ENCODE measurements at places on chromosomes 11 and 22.
A peak's percentile ranks its signal among the peaks of the same experiment; 100 is the strongest.

DNA sequence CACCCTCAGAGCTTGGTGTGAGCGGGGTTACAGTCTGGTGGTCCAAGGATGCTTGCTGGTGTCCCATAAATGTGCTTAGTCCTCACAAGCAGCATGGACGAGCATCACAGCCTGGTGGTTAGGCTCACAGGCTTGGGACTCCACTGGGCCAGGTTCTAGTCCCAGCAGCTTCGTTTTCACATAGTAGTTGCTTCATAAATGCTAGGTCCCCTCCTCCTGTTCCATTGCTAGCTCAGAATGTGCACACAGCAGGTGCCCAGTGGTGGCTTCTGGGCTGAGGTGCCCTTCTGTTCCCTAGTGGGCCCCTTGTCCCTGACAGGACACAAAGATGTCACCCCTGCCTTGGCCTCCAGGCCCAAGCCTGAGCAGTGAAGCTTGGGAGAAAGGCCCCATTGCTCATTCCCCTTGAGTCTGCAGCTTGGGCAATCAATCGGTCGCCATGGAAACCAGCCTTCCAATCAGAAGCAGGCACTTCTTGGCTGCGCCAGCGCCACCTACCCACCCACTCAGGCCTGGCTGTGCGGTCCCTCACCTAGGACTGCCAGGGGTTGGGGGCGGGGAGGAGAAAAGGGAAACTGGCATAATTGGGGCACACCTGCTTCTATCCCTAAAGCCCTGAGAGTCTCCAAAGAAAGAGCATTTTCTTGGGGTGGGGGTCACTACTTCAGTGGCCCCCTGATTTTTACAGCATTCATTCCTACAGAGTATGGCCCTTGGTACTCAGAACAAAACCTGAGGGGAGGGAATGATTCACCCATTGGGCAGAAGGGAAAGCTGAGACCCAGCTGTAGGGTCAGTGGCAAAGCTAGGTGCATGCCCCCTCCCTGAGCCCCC is 48.1 kb downstream of the CYTH4 start:
- DNase-seq, result peak; percentile 73

- DNase-seq, result peak; percentile 80
Measured at GRCh38 chr11:8767466-8768142, 85.0 kb downstream of the RPL27A start.

DNA sequence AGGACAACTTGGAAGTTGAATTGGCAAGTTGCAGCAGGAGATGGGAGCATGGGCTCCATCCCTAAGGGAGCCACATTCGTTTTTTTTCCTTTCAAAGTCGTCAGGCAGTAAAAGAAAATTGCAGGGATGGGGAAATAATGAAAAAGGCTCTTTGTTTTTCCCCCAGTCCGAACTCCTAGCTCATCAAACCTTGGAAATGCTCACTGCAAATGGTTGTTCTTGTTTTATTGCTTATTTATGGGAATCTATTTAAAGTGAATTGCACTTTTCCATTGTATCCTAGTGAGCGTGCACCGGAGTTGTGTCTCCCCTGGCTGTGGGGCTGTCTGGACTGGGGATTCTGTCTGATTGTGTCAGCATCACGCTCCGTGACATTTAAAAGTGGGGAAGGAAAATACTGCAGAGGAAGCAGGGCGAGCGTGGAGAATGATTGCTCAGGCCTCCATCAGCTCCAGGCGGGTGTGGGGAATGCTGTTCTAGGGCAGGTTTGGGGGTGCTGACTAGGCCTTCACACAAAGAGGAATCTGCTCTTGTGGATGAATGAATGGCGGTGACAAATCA is 306.4 kb downstream of the KIRREL3 start:
- DNase-seq, result no peak

- DNase-seq, result no peak
Measured at GRCh38 chr22:30955153-30955552, 13.4 kb downstream of the MORC2 start.

- peak; percentile 81 for DNase-seq
Measured at GRCh38 chr11:126991596-126991995, 9.0 kb downstream of the KIRREL3 start.

DNA sequence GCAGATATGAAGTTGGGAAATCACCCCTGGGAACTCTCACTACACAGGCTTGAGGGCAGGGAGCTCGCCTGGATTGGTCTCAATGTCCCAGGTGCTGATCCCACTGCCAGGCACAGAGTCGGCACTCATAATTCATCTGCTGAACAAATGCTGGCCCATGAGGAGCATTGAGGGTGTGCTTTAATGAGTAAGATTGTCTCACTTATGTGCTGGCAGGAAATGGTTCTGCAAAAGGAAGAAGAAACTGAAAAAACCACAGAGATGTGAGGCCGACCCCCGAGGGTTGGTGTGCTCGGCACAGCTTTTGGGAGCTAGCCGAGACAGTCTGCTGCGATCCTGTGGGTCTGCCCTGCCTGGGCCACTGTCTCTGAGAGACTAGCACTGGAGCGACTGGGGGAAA is 9.4 kb downstream of the PLAAT2 start:
- peak; percentile 37 for DNase-seq

DNA sequence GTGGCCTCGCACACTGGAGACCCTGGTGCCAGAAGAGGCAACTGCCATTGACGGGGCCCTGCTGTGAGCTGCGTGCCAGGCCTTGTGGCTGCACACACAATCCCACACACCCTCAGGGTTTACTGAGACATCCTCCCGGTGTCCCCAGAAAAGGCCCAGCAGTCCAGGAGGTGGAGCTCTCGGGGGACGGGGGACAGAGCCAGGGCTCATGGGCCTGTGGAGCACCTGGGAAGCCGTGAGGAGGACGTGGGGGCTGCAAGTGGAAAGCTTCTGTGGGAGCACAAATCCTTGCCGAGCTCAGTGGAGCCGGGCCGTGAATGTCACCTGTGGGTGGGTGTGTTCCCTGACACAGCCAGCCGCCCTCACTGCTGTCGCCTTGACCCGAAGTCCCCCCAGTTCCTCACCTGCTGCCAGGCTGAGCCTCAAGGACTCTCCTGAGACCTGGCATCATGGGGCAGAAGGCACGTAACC is 609.7 kb downstream of the TBC1D22A start:
- DNase-seq, result no peak

GRCh38 chr11:120073196-120073595 is 64.7 kb downstream of the TRIM29 start:
- DNase-seq, result no peak

DNA sequence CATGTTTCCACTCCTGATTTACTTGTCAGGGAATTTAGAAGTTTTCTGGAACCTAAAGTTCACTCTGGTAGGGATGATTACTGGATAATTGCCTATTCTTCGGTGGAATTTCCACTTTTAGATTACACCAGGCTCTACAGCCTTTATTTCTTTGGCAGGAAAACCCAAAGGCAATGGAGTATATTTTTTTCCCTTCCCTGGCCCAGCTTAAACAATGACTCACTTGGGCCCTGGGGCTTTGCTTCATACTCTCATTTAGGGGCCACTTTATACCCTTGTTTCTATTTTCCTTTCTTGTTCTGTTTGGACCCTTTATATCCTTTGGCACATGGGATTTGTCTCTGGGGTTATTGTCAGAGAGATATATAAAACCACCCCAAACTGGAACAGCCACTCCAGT is 114.7 kb downstream of the CSTPP1 start:
- peak; percentile 50 for DNase-seq

DNA sequence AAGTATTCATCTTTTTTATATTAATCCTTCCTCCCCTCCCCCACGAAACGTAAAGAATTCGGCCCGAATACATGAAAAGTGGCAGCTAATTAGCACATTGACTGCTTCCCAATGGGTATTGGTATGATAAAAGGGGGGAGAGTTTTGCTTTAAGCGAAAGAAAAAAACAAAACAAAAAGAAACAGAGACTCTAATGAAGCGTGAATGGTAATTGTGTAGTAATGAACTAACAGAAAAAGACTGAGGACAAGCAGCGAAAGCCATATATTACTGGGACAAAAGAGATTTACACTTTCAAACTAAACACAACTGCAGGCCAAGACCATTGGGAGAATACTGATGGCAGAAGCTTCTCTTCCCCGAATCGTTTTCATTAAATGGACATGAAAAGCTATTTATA is 2.5 kb downstream of the DBX1 start:
- DNase-seq, result no peak

DNA sequence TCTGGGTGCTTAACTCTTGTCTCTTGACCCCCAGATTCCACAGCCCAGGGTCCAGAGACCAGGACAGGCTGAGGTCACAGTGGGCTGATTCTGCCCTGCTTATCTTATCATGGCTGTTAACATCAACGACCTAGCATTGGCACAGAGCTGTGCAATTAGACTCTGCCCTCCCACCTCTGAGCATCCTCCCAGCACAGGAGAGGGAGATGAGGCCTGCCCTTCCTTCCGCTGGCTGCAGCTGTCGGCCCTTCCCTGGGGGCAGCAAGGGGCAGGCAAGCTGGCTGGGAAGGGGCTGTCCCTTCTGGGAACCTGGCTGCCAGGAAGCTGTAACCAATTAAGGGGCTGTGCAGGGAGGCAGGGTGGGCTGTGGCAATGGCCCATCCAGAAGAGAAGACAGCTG is 22.5 kb downstream of the LRRC10B start:
- DNase-seq, result no peak

GRCh38 chr22:31449506-31449905 is 40.1 kb downstream of the EIF4ENIF1 start:
- no peak for DNase-seq

DNA sequence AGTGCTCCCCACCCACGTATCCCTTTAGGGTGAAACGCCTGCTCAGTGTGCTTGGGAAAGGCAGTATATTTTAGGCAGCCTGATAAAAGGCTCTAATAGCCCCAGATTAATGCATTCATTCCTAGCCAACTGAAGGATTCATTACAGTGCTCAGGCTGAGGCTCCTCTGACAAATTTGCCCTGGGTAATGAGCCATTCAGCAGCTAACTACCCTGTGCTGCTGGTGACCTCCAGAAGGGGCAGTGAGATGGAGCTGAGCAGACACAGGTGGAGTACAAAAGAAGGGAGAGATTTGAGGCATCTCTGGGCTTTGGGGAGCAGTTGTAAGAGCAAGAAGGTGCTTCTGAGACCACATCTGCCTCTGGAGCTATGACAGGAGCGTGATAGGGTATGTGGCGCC is 817.0 kb downstream of the NTM start:
- DNase-seq, result no peak

- DNase-seq, result no peak
Measured at GRCh38 chr11:23181022-23181807, 320.9 kb upstream of the CCDC179 start.

GRCh38 chr11:15175831-15176230 is 61.1 kb downstream of the INSC start:
- DNase-seq, result peak; percentile 7

- DNase-seq, result no peak
Measured at GRCh38 chr22:49550766-49551362, 276.8 kb downstream of the BRD1 start.

- DNase-seq, result no peak
Measured at GRCh38 chr22:37032134-37032534, 12.6 kb downstream of the MPST start.

GRCh38 chr11:114799476-114799875 is 121.1 kb downstream of the NXPE2 start:
- DNase-seq, result no peak

DNA sequence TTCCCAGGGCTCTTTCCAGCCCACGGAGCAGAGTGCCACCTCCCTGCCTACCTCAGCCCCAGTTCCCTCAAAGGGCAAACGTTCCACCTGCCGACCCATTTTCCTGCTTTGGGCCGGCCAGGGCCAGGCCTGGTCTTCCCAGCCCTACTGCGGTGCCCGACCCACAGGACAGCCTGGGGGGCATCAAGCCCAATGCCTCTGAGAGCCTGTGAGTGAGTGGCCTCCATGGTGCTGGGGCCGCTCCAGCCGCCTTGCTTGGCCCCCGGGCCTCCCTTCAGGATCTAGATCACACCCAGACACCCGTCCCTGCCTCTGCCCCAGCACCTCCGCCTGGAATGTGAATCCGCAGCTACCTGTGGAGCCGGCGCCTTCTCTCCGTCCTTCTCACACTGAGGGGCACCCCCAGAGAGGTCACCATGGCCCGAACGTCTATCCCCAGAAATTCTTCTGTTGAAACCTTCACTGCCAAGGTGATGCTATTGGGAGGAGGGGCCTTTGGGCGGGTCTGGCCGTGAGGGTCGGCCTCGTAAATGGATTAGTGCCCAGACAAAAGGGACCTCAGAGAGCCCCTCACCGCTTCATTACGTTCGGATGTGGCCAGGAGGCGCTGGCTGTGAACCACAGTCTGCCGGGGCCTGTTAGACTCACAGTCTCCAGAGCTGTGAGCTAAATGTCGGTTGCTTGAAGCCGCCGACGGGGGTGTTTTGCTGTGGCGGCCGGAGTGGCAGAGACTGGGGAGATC is 36.2 kb upstream of the BRSK2 start:
- DNase-seq, result no peak

DNA sequence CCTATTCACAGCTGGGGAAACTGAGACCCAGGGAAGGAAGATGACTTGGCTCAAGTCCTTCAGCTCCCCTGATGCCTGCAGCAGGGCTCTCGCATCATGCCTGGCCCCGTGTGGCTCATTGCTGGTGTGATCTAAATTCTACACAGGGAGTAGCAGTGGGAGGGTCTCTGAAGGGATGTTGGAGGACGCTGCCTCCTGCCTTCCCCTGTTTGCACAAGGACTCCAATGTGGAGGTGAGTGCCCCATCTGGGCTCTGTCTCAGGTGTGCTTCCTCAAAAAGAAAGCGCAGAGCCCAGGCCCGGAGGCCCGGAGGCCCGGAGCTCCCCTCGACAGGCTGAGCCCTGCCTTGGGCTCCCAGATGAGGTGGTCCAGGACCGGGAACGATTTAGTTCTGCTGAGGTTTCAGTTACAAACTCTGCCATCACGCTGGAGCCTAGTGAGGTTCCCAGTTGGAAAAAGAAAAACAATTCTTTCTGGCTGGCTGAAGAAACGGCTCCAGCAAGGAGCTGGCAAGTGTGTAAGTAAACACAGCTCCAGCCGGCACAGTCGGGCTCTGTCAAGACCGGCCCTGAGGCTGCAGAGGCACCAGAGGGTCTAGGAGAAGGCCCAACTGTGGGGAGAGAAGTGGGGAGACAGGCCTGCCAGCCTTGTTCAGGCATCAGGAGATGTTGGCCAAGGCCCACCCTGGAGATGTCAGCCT is 49.8 kb downstream of the NAT10 start:
- no peak for DNase-seq

GRCh38 chr11:122405547-122406341 is 249.8 kb upstream of the UBASH3B start:
- no peak for DNase-seq

Measured in EL (cell line).